SK-N-MC (cell line): ENCODE measurements at places on chromosomes 16 and 17.

DNA sequence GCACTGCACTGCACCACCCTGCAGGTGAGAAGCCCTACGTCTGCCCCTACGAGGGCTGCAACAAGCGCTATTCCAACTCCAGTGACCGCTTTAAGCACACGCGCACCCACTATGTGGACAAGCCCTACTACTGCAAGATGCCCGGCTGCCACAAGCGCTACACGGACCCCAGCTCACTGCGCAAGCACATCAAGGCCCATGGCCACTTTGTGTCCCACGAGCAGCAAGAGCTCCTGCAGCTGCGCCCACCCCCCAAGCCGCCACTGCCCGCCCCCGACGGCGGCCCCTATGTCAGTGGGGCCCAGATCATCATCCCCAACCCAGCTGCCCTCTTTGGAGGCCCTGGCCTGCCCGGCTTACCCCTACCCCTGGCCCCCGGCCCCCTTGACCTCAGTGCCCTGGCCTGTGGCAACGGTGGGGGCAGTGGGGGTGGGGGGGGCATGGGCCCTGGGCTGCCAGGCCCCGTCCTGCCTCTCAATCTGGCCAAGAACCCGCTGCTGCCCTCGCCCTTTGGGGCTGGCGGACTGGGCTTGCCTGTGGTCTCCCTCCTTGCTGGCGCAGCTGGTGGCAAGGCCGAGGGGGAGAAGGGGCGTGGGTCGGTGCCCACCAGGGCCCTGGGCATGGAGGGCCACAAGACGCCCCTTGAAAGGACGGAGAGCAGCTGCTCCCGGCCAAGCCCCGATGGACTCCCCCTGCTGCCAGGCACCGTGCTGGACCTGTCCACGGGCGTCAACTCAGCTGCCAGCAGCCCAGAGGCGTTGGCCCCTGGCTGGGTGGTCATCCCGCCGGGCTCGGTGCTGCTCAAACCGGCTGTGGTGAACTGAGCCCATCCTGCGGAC lies 14.2 kb downstream of the PAM16 start:
- no peak for DNase-seq

DNA sequence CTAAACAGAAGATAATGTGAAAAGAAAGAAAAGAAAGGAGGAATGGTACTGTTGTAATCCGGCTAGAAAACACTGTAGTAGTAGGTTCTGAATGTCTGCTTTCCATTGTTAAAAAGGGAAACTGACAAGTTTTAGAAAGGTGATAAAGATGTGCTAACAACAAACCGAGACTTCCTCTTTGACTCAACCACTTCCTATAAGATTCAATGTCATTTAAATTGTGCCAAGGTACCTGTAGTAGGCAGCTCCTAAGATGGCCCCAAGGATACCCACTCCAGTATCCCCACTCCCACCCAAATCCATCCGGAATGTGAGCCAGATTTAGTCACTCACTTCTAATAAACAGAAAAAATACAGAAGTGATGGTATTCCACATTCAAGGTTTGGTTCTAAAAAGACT lies 31.2 kb downstream of the XYLT1 start:
- DNase-seq, result no peak

GRCh38 chr17:17030515-17031211 lies 11.6 kb upstream of the MPRIP start:
- DNase-seq, result no peak

- DNase-seq, result no peak
These were observed 39.2 kb upstream of the SLC12A3 start for GRCh38 chr16:56825826-56826225.

DNA sequence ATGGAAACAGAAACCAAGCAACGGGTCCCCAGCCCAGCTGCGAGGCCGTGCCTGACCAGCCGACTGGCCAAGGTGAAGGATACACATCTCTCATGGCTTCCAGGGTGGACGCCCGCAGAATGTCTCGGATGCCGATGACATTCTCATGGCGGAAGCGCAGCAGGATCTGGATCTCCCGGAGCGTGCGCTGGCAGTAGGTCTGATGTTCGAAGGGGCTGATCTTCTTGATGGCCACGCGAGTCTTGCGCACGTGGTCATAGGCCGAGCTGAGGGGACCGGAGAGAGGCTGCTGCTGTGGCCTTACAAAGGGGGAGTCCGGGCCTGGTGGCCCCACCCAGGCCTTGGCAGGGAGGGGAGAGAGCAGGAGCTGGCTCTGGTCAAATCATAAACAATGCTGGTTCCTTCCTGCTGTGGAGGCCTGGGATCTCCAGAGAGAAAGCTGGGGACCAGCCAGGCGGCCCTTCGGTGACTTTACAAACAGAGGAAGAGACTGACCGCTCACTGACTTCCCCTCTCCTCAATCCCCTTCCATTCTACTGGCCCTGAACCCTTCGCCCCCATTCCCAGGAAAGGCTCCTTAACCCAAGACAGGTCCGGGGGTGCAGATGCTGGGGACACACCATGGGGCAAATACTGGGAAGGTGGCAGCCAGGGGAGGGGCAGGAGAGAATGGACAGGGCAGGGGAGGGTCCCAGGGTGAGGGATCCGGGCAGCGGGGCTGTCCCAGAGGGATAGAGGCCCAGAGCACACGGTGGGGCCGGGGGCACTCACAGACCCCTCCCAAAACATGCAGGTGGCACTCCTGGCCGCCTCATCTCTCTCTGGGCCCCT lies 1.1 kb downstream of the MAPK3 start:
- DNase-seq, result no peak
